ENCODE measurements at places on chromosomes 3 and 15.

GRCh38 chr3:18655827-18656226 lies 230.7 kb upstream of the SATB1 start:
- no peak for DNase-seq

DNA sequence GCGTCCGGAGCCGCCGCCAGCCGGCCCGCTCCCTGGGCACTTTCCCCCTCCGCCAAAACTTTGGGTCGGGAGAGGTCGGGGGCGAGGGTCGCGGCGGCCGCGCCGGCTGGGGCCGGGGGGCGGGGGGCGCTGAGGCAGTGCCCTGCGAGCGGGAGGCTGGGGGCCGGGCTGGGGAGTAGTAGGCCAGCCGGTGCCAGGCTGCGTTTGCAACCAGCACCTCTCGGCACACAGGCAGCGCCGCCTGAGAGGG lies 452 bp downstream of the BBX start:
- no peak for DNase-seq

DNA sequence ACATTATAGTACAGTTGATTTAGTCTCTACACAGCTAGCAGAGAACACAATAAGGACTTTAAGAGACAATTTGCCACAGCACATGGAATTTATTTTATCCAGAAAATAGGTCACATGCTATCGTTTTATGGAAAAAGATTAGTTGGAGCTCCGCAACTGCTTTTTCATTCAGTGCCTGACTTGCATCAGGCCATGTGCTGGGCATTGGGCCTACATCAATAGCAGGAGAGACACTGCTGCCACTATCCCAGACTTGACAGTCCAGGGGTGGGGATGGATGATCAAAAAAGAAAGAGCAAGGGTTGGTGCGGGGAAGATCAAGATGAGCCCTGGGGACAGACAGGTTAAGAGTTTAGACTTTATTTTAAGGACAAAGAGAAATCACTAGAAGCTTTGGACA lies 75.2 kb upstream of the C3orf80 start:
- no peak for DNase-seq

GRCh38 chr3:31349001-31349748 lies 183.6 kb upstream of the STT3B start:
- DNase-seq = no peak

DNA sequence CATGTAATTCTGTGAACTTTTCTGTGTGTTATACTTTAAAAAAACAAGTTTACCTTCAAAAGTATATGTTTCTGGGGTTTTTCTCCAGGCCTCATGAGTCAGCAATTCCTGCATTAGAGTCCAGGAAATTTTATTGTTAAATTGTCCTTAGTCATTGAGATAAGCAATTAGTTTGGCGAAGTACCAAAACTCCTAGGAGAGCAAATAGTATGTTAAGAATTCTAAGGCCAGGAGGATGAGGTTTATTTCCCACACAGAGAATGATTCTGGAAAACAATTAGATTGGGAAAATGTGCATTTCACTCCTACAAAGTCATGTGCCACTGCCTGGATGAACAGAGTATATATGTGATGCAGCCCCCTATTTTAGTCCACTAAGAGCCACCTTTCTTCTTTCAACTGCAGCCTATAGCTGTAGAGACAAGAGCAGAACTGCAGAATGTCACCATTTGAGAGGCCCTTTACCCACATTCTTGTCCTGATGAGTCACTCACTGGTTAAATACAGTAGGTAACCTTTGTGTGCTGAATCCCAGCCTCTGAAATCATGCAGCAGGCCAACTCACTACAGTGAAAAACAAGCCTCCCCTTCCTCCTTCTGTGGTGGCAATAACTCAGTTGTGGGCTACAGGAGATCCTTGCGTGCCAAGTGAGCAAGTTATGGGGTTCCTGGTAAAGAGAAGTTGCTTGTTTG lies 452.8 kb upstream of the THBS1 start:
- DNase-seq = no peak

GRCh38 chr3:65939801-65940246 lies 98.9 kb downstream of the MAGI1 start:
- DNase-seq = no peak

DNA sequence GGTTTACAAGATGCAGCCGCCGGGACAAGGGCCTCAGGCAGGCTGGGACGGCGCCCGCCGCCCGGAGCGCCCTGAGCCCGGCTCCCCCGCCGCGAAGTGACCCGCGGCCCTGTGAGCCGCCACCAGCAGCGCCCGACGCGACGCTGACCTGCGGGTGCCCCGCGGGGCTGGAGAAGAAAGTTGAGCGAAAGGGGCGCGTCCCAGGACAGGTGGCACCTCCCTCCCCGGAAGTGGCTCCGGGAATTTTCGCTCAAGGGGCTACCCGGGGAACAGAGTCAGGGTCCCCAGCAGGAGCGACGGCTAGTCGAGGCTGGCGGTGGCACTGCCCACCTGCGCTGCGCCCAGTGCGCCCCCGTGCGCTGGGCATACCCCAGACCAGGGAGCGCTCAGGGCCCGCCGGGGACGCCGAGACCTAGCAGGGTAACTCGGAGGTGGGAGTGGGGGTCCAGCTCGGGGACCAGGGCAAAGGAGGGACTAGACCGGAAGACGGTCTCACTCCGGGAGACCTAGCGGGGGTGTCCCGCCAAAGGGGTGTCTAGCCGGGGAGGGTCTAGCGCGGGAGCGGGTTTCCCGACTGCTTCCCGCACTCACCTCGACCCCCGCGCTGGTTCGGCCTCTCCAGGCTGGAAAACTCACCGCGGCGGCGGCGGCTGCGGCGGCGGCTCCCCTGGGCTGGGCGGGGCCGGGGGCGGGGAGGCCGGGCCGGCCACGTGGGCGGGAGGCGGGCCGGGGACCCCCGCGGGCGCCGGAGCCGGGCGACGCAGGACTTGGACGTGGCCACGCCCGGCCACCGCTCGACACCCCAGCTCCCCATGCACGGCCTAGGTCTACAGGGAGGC lies 18.4 kb downstream of the SPATA12 start:
- no peak for DNase-seq

- no peak for DNase-seq
These were observed 17.9 kb downstream of the PLS1 start for GRCh38 chr3:142614059-142614626.

DNA sequence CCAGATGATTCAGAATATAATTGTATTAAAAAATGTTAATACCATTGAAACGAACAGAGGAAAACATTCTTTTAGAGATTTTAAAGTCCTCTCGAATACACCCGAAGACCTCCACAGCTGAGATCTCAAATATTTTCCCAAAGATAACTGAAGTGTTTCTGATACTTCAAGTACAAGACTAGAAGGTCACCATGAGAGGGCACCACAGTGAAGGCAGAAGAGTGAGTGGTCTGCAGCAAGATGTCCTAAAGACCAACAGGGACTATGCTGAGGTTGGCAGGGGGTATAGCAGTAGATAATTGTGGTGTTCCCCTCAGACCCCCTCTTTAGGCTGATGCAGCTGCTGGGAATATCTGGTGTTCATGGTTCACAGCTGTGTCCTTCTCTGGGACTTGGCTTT lies 156.5 kb downstream of the PDCD6IP start:
- DNase-seq = no peak

GRCh38 chr3:160012108-160012507 lies 23.5 kb downstream of the IL12A start:
- DNase-seq = no peak

DNA sequence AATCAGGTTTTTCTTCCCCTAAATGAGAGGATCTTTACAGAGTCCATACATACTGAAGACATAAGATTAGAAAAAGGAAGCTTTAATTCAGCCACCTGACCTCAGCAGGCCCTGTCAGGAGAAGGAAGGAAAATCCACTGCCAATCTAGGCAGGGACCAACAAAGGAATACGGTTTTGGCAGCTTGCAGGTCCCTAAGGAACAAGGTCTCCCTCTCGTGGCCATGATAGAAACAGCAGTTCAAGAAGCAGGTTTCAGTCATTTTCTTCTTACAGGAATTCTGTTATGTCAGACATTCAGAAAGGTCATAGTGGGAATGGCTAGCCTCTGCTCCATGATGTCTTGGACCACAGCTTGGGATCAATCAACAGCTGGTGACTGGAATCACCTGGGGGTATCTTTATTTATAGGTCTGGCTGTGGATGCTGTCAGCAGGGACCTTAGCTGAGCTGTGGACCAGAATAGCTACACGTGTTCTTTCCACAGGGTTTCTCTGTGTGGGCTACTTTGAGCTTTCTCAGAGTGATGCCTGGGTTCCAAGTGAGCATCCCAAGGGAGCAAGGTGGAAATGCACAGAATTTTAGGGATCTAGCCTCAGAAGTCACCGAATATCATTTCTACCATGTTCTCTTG lies 9.4 kb upstream of the CMSS1 start:
- no peak for DNase-seq

DNA sequence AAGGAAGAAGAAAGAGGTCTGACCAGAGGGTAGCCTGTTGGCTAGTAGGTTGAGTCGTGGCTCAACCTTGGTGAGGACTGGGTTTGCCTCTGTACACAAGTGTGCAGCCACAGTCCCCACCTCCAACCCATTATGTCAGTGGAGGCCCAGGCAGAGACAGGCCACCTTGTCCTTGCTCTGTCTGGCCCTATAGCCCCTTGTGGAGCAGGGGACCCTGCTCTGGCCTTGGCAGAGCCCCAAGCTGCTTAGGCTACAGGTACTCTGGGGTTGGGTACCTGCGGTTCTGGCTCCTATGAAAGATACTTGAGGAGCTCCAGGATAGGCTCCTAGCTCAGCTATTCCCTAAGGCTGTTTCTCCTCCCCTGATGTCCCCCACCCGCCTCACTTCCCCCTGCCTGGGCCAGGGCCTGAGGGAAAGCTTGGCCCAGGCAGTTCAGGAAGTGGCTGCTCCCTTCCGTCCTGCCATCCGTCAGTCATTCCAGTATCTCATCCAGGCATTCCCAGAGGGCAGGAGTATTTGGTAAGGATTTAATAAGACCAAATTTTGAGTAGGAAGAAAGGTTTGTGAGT lies 44.0 kb downstream of the FGD5 start:
- no peak for DNase-seq

DNA sequence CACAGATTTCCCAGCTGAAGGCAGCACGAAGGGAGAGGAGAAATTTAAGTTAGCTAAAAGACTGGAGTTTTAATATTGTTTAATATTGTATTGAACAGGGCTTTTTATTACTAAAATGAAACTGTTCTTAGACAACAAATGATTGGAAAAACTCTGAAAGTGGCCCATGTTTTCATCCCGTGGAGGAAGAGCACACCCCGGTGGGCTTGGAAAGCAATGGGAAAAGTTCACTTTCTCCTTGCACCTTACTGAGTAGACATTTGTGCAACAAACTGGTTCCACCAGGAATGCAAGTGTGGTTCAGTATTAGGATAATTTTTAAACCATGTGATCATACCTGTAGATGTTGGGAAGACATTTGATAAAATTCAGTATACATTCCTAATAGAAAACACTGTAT lies 8.2 kb upstream of the ESYT3 start:
- no peak for DNase-seq

DNA sequence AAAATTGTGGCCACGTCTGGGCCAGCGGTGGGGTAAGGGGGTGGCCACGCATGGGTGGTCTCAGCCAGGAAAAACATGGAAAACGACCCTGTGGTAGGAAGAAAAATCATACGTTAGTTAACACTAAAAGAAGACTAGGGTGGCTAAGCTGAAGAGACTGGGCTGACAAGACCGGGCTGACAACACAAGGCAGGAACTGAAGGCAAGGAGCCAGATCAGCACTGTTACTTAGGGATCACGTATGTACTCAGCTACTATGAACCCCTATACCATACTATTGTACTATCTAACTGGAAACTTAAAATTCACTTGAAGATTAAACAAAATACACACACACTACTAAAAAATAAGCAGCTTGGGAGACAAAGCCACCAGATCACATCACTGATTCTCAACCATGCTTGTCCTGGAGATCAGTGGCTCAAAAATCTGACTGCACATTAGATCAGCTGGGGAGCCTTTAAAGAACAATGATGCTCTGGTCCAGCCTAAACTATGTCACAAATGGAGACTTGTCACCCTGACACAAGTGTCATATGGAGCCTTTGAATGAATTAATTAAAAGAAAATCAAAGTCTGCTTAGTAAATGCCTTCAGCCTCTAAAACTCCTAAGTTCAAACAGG lies 442.2 kb downstream of the SHQ1 start:
- DNase-seq = no peak

- DNase-seq = no peak
These were observed 179.4 kb downstream of the GBE1 start for GRCh38 chr3:81581966-81582599.

- DNase-seq = no peak
These were observed 72.3 kb downstream of the PIAS1 start for GRCh38 chr15:68126396-68126795.

DNA sequence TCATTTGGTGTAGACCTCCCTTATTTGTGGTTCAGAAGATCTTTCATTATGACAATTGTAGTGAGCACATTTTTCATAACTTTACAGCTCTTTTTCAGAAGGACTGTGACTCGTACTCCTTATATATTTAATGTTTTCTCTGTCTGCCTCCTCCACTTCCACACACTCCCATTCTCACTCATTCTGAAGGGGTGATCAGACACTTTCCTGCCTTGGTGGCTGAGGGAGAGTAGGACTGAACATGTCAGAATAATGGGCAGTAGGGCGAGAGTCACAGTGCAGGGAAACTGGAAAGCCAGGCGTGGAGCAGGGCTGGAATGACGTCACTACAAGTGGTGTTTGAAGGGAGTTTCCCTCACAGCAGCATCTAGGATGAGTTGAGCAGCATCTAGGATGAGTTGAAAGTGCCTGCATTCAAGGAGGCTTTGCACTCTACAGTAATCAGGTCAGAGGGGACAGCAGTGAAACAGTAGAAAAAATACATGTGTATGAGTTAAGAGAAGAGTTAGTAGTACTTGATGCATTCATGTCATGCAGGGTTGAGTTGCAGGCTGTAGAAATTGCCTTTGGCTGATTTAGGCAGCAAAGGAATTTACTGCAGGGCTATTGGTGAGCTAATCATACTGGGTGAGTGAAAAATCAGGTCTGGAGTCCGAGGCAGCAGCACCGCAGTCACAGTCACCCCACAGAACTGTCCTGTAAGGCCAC lies 36.3 kb upstream of the FBXL22 start:
- no peak for DNase-seq

GRCh38 chr3:142168514-142168913 lies 19.2 kb upstream of the TFDP2 start:
- no peak for DNase-seq

DNA sequence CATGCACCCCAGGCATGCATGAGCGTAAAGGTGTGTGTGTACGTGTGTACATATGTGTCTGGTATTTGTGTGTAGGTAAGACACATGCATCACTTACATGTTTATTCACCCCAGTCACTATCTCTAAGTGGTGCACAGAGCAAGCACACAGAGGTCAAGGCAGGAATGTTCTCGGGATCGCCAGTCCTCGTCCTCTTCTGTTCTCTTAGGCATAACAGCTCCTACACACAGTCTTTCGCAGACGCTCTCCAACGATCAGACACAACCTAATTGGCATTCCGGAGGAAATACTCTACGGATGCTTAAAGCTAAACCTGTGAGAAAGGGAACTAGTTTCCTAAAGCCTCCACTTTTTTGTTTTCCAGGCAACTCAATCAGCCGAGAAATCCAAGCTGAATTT lies 95.9 kb downstream of the ADAMTS17 start:
- no peak for DNase-seq

- no peak for DNase-seq
These were observed 5.5 kb downstream of the IQSEC1 start for GRCh38 chr3:13067778-13068177.

All from substantia nigra (tissue), 51 donors.